ENCODE measurements at places on chromosomes 6 and 20.
A peak's percentile ranks its signal among the peaks of the same experiment; 100 is the strongest.

DNA sequence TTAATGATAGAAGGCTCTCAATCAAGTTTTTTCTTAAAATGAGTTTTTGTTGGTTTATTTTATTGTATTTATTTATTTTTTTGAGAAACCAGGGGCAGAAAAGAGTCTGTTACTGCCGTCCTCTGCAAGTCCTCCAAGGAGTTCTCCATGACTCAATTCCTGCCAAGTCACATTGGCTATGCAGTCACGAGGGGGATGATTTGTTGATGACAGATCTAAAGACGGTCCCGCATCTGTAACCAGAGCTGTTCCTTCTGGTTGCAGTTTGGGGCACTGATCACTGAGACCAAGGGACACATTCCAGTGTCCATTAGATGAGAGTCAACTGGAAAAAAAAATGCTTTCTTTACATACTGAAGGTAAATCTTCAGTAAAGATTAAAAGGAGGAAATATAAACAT, 13.9 kb upstream of the TSHZ2 start:
- DNase-seq, result no peak

GRCh38 chr20:62898093-62898964, 28.0 kb downstream of the DIDO1 start:
- no peak for DNase-seq

- no peak for DNase-seq
Measured at GRCh38 chr20:10898552-10898951, 224.8 kb upstream of the JAG1 start.

- DNase-seq, result peak; percentile 63
Measured at GRCh38 chr6:107716688-107717089, 107.4 kb downstream of the SCML4 start.

DNA sequence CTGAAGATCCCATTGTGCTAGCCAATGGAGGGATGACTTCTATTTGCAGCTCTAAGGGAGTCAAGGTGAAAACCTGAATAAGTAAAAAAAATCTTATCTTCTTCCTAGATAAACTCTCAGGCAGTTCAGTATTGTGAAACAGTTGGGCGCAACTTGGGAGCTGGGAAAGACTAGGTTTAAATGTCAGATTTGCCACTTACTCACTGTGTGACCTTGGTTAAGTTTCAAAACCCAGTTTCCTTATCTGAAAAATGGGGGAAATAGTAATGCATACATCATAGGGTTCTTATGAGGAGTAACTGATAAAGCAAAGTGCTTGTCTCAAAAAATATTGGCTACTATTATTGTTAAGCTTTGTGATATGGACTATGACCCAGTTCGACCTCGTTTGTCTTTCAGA, 88.8 kb downstream of the CD83 start:
- DNase-seq, result no peak

DNA sequence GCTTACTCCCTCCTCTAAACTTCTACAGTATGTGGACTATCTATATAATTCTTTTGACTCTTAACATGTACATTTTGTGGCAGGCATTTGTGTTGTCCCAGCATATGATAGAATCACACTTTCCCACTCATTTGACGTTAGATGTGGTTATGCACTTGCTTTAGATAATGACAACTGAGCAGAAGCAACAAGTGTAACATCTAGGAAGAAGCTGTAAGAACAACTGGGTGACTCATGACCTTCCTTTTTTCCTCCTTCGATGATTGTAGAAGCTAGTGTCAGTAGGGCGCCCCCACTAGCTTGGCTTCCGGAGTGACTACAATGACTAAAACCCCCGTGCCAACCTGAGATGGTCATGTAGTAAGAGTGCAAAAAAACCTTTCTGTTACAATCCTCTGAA, 74.6 kb upstream of the CEP85L start:
- DNase-seq, result peak; percentile 81

- no peak for DNase-seq
Measured at GRCh38 chr6:140586426-140587061, 1212.1 kb upstream of the CITED2 start.

DNA sequence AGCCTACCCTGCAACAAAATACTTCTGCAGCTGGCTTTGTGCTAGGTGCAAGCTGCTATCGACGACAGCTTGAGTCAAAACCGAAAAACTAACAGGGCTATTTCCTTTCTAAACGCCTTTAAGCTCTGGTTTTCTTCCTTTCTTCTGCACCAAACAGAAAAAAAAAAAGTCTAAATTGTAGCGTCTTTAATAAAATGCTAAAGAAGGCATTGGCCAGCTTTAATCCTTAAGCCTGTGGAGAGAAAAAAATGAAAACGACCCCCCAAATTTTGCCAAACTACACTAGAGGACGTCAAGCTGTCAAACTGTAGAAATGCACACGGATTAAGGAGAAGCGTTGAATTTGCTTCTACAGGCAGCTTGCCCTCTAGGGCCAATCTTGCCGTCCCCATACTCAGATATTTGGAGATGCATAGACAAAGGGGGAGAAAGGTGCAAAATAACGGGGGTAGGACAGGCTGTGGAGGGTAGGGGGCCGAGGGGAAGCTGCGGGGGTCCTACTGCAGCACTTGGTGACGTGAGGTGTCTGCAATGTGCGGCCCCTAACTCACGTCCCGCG, 1.4 kb upstream of the NRN1 start:
- DNase-seq, result no peak

GRCh38 chr20:15654208-15654649, 919.0 kb downstream of the KIF16B start:
- DNase-seq, result no peak

DNA sequence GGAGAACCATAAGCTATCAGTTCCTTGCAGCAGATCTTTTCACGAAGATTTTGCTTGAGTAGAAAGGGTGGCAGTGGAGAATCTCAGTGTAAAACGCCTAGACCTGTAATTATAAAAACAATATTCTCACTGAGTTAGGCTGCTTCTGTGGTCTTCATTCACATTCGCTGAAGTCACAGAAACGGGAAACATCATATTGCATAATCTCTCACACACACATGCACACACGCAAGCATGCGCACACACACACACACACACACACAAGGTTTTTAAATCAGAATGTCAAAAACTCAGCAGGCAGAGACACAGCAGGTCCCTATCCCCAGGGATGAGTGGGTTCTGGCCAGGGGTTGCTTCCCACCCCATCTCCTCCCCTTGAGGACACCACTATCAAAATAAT, 175.5 kb downstream of the ATXN1 start:
- no peak for DNase-seq

DNA sequence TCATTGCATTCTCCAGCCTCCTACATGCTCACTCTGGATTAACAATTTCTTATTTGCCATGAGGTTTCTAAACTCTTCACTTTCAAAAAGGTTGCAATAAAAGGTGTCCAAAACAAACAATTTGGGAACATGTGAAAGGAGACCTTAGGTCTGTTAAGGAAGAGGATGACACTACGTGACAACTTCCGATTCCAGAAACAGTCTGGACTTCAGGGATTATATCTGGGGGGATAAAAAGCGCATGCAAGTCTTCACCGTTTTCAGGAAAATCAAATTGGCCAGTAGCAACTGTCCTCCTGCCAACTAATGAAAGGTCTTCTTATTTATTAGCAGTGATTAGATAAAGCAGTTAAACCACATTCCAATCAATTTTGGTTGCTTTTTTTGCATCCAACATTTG, 1.8 kb downstream of the ZDHHC14 start:
- no peak for DNase-seq

- DNase-seq, result no peak
Measured at GRCh38 chr20:44796311-44796710, 14.0 kb downstream of the RIMS4 start.

- no peak for DNase-seq
Measured at GRCh38 chr6:127366282-127367022, 23.0 kb upstream of the ECHDC1 start.

DNA sequence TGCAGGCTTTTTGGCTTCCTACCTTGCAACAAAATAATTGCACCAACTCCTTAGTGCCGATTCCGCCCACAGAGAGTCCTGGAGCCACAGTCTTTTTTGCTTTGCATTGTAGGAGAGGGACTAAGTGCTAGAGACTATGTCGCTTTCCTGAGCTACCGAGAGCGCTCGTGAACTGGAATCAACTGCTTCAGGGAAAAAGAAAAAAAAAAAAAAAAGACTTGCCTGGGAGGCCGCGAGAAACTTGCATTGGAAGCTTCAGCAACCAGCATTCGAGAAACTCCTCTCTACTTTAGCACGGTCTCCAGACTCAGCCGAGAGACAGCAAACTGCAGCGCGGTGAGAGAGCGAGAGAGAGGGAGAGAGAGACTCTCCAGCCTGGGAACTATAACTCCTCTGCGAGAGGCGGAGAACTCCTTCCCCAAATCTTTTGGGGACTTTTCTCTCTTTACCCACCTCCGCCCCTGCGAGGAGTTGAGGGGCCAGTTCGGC, 420 bp downstream of the SOX4 start:
- DNase-seq, result peak; percentile 15

- DNase-seq, result no peak
Measured at GRCh38 chr6:132937466-132937906, 123.1 kb downstream of the RPS12 start.

DNA sequence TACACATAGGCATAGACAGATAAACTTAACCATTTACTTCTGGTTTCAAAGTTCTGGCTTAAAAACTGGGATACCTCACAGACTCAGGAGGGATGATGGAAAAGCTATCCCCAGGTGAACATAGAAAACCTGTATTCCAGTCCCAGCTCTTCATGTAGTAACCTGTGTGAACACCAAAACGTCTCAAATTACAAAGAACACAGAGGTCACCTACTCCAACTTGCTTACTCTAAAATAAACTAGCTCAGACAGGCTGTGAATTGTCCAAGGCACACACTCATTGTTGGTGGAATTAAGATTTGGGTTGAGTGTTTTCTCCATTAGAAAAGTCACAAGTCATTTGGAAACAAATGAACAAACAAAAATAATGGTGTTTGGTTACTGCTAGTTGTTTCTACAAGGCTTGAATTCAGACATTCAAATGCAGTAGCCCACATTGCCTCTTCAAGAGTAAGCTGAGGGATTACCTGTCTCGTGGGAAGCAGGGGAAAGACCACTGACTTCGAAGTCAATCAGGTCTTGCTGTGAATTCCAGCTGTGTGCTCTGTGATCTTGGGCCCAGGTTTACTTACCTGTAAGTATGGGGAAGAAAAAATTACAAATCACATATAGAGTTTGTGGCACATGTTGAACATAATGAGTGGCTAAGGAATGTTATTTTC, 48.2 kb upstream of the LRRC1 start:
- no peak for DNase-seq

DNA sequence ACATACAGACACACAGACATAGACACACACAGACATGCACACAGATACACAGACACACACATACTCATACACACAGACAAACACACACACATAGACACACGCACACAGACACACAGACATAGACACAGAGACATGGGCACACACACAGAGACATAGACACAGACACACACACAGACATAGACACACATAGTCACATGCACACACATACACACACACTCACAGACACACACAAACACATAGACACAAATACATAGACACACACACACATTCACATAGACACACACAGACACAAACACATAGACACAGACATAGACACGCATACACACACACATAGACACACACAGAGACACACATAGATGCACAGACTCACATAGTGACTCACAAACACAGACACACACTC, 13.5 kb downstream of the FOXF2 start:
- no peak for DNase-seq

DNA sequence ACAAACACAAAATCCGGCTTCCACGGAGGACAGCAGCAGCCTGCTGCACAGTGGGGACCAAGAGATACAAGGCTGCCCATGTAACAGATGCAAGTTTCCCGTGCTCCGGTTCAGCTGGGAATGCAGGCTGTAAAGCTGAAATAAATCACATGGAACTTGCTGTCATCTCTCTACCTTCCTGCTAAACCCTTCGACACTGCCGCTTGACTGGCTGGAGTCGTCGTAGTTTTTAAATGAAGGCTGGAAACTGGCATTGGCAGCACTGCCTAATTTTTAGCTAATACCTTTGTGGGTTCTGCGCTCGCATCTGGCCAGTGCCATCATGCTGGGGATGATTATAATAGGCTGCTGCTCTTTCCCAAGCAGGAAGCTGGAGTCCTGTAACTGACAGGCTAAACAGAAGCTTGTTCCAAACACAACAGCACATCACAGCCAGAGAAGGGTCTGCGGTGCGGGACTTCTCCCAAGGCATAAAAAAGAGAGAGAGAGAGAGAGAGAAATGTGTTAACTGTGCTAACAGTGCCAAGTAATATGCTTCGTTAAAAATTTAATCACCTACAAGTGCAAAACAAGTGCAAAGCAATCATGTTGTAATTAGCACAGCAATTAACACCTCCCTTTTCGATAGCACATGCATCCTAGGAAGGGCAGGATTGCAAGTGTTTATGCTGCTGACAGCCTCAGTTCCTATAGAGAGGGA, 146.1 kb downstream of the TFAP2A start:
- DNase-seq, result no peak

DNA sequence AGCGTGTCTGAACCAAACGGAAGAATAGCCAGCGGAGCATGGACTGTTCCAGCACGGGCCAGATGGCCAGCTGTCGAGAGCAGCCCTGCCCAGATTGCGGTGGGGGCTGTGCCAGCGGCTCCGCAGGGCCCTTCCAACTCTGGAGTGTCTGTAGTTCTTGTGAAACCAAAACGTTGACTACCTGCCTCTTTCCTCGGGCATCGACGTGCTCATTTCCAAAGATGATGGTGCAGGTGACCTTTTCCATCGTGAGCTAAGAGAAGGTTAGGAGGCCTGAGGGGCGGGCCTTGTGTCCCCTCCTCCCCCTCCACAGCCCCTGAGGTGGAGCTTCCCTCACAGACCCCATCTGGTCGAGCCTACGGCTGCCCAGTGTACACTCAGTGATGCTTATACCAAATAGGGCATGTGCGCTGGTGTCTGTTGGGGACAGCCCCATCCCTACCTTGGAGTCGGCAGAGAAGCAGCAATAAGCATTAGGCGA, 12.9 kb upstream of the C20orf144 start:
- no peak for DNase-seq

- no peak for DNase-seq
Measured at GRCh38 chr6:148423133-148423532, 80.5 kb downstream of the SASH1 start.

DNA sequence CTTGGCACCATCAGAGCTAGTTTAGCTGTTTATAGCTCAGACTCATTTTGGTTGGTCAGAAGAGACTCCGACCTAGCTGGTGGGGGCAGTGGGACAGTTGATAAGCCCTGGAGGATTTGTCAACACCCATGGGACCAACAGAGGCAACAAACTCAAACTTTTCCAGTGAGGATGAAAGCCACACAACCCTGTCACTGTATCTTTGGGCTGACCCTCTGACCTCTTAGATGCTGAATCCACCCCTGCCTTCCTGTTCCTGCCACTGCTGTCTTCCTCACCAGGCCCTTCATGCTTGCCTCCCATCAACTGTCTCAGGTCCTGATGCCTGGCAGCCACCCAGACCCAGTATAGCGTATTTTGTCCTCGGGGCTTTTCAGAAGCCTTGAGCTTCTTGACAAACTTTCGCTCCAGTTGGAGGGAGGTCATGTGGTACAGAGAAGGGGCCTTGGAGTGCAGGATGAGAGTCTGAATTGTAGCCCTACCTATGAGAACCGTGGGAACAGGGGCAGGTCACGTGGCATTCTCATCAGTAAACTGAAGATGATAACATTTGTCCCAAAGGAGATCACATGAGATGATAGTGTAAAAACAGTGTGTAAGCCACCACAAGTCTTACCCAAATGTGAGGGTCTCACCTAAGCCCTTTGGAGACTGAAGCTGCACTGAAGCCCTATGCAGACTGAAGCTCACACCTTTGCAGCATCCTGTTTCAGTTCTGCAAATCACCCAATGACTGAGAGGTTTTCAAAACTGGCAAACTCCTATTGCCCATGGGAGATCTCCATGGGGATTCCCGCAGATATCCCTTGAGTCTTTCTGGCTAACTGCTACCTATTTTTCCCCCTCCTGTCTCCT, 72.0 kb upstream of the F13A1 start:
- no peak for DNase-seq

GRCh38 chr20:23566199-23566932, 1.9 kb downstream of the CST9L start:
- DNase-seq, result no peak
